Naive thymus-derived CD4-positive, alpha-beta T cell (primary cell): ENCODE measurements at places on chromosomes 13 and 19. TPM values are rescaled to one million over a fixed set of nuclear protein-coding genes. Genes with fewer than 3 reads are reported as not detected.

The TUBB4A gene
- 4.5 TPM for polyA plus RNA-seq

The CATSPERD gene
- not detected for polyA plus RNA-seq

The THAP8 gene
- 4.5 TPM for polyA plus RNA-seq

The S1PR5 gene
- 0.55 TPM for polyA plus RNA-seq

The ANKLE1 gene
- polyA plus RNA-seq, result not detected

The KRTDAP gene
- polyA plus RNA-seq, result not detected

The SOX21 gene
- polyA plus RNA-seq, result not detected

The SIGLEC14 gene
- polyA plus RNA-seq, result 0.08 TPM

The LYPD5 gene
- polyA plus RNA-seq, result 0.28 TPM

The BST2 gene
- 105 TPM for polyA plus RNA-seq

The LGALS7B gene
- not detected for polyA plus RNA-seq
